ENCODE measurements at places on chromosomes 7 and 10.

- DNase-seq: no peak
These were observed 216.0 kb downstream of the KCNMA1 start for GRCh38 chr10:77421591-77421990.

DNA sequence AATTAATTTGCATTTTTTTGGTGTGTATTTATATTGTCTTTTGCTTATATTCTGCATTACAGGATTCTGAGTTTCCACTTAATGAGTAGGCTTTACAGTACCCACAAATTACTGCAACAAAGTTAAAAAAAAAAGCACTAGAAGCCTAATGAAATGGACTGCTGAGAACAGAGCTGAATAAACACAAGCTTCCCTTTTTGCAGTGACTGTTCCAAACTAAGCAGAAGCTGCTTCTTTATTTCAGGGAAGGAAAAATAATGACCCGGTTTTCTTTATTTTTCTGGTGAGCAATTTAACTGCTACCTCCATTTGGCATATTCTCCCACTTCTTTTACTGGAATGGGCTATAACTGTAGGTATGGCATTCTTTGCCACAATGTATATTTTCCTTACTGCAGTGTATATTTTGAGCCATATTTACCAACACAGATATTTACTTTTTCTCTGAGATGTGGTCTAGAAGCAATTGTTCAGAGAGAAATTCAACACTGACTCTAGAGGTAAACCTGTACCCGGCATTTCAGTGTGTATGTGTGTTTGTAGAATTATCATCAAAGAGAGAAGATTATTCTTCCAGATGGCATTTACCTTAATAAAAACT lies 56.9 kb downstream of the HDAC9 start:
- no peak for DNase-seq

DNA sequence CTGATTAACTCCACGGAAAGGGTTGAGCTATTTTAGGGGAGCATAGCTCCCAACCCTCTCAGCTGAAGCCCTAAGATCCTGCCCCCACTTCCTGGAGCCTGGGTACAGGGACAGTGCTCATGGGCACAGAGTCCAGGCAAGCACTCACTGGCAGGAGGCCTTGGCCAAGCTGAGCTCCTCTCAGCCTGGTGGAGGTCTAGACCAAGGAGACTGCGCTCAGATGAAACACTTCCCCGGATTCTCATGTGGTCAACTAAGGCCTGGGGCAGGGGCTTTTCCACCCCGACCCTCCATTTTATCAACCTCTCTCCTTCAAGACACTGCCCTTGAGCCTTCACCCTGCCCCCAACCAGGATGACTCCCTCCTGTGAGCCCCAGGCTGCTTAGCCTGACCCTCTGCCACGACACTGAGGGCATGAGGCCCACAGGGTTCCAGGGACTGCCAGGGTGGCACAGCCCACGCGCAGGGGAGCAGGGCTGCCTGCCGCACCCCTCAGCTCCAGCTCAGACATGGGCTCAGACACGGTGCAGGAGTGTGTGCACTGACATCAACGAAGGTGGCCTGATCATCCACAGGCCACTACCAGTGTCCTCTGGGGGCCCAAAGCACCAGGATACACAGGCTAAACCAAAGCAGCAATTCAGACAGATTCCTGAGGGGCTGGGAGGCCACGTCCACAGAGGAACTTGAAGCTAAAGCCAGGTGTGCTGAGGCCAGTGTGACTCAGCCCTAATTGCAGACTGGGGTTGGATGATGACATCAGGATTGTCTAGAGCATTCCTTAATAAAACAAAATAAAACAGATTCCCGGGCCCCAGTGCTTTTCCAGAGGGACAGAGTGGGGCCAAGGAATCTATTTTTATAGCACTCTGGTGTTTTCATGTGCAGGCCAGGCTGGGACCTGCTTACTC lies 18.8 kb downstream of the CHAT start:
- no peak for DNase-seq

GRCh38 chr7:138538518-138538917 lies 78.5 kb downstream of the TRIM24 start:
- DNase-seq: no peak

DNA sequence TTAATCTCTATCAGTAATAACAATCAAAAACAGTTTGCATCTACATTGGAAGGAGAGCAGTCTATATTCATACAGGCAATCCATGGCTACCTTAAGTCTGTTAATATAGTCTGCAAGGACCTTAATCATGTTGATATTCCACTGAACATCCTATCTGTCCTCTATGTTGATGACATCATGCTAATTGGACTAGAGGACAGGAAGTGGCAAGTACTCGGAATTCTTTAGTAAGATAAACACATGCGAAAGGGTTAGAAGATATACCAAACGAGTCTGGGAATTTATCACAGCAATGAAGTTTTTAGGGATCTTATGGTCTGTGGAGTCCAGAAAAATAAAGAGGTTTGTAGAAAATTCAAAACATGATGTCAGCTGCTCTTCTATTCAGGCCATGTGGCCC lies 11.3 kb upstream of the SAMD9L start:
- DNase-seq: no peak

DNA sequence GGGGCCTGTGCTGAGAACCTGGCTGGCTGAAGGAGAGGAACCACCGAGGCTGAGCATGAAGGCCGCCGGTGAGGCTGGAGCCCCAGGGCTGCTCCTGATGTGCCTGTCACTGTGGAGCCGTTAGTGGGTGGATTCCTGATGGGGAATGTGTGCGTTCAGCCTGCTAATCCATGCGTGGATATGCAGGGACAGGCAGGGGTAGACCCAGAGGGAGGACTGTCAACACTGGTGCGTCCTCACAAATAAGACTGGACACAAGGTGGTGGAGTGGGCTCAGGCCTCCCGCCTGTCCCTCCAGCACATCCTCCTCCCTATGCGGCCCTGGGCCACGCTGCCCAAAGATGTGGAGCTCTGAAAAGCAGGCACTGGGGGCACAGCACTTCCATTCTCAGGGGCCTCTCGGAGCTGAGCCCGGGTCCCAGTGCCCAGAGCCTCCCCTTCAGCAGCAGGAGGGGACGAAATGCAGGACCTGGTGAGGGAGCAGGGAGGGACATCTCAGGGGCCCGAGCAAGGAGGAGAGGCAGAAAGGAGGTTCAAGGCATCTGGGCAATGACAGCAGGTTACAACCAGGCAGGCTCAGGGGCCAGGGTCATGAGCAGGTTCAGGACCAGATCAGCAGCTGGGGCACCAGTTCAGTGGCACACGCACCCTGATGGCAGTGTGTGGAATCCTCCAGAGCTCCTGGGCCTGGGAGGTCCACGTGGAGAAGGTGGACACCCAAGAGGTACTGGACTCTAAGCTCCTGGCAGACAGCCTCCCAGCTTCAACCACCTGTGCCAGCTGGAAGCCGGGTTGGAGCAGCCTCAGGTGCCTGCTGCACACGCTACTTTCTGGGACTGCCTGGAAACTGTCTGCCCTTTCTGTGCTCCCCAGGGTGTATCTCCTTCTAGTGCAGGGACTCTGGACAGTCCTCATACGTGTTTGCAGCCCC lies 33.5 kb upstream of the ANTXRL start:
- no peak for DNase-seq

DNA sequence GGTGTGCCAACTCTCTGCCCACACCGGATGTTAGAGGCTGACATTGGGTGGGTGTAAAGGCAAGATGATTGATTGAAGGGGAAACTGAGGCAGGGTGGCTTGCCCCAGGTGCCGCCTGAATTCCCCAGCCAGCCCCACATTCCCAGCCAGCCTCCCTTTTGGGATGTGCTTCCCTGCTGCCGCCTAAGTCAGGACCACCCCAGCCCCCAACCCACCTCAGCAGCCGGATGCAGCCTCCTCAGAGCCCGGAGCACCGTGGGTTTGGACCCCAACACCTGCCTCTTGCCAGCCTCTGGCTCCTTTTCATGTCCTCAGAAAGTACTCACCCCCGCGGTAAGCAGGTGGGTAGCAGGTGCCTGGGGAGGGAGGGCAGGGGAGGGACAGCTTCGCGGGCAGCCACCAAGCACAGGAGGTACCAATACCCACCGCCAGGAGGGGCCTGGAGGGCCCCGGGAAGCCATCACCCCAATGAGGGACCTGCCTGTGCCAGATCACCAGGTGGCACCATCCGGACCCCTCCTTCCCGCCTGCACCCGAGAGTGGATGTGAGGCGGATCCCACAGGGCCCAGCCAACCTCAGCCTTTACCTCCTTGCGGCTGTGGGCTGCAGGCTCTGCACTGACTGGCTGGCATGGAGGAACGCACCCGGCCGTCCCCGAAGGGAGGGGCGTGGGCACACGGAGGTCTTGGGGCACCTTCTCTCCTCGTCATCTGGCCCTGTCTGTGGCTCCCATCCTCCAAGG lies 60.5 kb downstream of the PWWP2B start:
- DNase-seq: no peak

DNA sequence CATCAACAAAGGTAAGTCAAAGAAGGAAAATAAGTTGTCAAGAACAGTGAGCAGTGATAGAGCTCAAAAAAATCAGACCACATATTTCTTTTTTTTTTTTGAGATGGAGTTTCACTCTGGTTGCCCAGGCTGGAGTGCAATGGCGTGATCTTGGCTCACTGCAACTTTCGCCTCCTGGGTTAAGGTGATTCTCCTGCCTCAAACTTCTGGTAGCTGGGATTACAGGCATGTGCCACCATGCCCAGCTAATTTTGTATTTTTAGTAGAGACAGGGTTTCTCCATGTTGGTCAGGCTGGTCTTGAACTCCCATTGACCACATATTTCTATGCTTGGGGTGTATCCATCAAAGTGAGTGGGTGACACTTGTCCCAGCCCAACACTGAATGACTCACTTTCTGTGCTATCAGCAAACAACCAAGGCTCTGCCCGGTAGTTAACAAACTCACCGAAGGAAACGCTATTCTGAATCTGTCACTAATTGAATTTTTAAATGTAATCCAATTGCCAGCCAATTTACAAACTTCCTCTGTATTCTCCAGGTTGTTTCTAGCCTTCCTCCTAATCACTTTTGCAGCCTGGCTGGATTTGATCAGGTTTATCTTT lies 19.6 kb upstream of the SMNDC1 start:
- no peak for DNase-seq

DNA sequence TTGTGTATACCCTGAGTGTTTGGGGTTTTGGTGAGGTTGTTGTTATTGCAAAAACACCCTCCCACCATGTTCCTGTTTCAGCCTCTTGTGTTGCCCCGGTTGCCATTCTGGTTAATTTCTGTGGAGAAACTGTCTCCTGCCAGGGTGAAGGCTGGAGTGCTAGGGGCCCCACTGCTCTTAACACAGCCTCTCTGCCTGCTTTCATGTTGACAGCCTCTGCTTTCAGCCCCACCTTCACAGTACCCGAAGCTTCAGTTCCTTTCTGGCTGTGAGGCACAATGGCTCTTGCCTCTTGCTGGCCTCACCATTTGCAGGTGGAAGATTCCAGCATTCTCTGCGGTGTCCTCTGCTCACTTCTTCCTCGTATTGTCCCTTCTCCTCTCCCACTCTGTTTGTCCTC lies 19.2 kb downstream of the SLC18A2 start:
- DNase-seq: no peak

- peak; percentile 60 for DNase-seq
These were observed 77.9 kb downstream of the PCGF5 start for GRCh38 chr10:91298224-91298871.

DNA sequence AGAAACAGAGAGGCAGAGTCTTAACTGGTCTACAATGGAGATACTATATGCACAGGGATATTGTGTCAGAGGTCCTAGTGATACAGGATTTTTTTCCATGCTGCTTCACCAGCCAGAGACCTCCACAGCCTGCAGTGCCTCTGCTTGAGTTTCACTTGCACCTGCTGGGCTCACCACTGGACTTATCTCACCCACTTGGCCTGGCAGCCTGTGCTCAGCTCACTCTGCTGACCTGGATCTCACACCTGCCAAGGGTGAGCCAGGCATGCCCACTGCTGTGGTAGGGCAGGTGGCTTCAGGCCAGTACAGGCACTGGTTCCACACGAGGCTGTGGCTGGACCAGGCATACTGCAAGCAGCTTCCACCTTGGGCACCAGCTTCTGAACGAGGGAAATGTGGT lies 36.6 kb downstream of the PNLIPRP3 start:
- DNase-seq: no peak

DNA sequence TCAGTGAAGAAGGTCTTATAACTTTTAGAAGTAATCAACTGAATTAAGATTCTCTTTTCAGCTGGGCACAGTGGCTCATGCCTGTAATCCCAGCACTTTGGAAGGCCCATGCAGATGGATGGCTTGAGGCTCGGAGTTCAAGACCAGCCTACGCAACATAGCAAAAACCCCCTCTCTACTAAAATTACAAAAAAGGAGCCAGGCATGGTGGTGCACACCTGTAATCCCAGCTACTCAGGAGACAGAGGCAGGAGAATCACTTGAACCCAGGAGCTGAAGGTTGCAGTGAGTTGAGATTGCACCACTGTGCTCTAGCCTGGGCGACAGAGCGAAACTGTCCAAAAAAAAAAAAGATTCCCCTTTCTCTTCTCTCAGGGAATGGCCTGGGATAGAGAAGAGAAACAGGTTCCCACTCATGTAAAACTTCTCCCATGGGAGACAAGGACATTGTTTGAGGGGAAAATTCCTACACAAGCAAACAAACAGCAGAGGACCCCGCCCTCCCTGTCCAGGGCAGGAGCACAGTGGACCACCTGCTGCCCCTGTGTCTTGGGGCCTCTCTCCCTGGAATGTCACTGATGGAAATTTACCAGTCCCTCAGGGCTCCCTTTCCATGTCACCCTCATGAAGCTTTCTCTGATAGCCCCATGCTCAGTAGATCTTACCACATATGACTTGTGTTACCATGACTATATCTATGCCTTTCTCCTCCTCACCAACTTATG lies 5.6 kb downstream of the IL2RA start:
- DNase-seq: no peak

All from stimulated activated CD8-positive, alpha-beta memory T cell treated with anti-CD3 and anti-CD28 coated beads, Interleukin-7, amount 100 ng/mL, for 1 hour (primary cell).